Activated CD8-positive, alpha-beta memory T cell treated with anti-CD3 and anti-CD28 coated beads, Interleukin-2, amount 50 U/mL, for 48 hours (primary cell): ENCODE measurements at places on chromosomes 13 and 19.

GRCh38 chr19:1090731-1091543 is 4.2 kb downstream of the POLR2E start:
- DNase-seq = no peak

GRCh38 chr19:56942756-56943155 is 102.2 kb upstream of the PEG3 start:
- no peak for DNase-seq

GRCh38 chr13:88022431-88023208 is 351.4 kb downstream of the SLITRK5 start:
- DNase-seq = no peak

GRCh38 chr13:92591117-92591516 is 635.5 kb upstream of the GPC6 start:
- no peak for DNase-seq

- no peak for DNase-seq
Observed at GRCh38 chr13:109983447-109983846, 197.1 kb upstream of the IRS2 start.

GRCh38 chr13:47455626-47456025 is 545.4 kb downstream of the SUCLA2 start:
- DNase-seq = no peak

DNA sequence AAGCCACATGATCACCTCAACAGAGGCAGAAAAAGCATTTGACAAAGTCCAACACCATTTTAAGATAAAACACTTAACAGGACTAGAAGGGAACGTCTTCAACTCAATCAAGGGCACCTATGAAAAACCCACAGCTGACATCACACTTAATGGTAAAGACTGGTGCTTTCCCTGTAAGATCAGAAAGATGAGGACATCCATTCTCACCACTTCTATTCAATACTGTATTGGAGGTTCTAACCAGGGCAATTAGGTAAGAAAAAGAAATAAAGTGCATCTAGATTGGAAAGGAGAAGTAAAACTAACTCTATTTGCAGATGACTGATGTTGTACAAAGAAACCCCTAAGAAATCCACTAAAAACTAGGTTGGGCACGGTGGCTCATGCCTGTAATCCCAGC is 11.2 kb upstream of the AKAP8 start:
- DNase-seq = no peak

- no peak for DNase-seq
Observed at GRCh38 chr19:14150770-14151661, 14.6 kb upstream of the ASF1B start.

DNA sequence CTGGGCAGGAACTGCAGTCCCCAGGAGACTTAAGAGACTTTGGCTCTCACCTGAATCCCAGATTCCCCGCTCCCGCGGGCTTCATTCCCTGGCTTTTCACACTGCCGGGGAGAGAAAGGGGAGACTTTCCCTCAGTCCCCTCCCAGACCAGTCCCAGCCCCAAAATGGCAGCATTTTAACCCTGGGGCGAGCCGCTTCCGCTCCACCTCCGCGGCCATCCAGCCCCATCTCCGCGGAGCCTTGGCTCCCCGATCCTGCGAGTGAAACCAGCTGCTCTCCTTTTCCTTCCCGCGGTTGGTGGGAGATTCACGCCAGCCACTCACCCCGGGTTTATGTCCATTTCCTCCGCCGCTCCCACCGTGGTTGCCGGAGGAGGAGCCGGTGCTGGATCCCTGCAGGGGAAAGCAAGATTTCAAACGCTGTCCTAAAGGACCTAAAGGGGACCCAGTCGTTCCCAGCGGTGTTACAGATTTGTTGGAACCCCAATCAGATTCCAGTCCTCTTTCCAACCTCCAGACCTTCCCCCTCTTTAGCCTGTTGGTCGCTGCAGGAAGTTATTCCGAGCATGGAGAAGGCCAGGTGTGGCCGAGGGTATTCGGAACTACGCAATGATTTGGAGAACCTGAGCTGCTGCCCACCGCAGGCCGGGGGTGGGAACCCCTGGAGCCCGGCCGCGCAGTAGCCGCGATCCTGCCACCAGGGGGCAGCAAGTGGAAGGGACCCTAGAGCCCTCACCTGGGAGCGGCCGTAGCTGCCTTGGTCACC is 3.4 kb downstream of the DMKN start:
- peak; percentile 95 for DNase-seq

- peak; percentile 85 for DNase-seq
Observed at GRCh38 chr19:43780706-43781525, at the start of gene KCNN4. Gene KCNN4, minus strand, starts transcription at chr19:43780973. Its CDS starts 112 bp downstream, at chr19:43780861.

- no peak for DNase-seq
Observed at GRCh38 chr13:19157461-19157860, 24.2 kb downstream of the TUBA3C start.

DNA sequence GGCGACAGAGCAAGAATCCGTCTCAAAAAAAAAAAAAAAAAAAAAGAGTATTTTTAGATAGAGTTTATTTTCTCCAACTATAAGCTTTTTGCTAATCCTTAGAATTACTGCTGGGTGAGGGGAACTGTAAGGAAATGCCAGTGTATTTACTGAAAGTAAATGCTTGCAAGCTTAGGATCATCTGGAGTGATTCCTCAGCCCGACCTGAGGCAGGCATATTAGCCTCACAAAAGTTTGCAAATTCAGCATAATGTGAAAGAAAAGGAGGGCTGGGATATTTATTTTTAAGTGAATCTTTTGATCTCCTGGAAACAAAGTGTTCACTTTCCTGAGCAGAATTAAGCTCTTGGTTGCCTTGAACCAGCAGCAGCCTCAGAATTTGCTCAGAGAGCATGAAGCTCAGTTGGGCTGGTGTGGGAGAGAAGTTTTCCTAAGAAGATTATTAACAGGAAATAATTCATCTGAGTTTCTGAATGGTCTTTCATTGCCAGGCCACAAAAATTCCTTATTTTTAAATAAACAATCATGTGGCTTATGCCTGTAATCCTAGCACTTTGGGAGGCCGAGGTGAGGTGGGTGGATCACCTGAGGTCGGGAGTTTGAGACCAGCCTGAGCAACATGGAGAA is 24.7 kb upstream of the SPATA13 start:
- no peak for DNase-seq

DNA sequence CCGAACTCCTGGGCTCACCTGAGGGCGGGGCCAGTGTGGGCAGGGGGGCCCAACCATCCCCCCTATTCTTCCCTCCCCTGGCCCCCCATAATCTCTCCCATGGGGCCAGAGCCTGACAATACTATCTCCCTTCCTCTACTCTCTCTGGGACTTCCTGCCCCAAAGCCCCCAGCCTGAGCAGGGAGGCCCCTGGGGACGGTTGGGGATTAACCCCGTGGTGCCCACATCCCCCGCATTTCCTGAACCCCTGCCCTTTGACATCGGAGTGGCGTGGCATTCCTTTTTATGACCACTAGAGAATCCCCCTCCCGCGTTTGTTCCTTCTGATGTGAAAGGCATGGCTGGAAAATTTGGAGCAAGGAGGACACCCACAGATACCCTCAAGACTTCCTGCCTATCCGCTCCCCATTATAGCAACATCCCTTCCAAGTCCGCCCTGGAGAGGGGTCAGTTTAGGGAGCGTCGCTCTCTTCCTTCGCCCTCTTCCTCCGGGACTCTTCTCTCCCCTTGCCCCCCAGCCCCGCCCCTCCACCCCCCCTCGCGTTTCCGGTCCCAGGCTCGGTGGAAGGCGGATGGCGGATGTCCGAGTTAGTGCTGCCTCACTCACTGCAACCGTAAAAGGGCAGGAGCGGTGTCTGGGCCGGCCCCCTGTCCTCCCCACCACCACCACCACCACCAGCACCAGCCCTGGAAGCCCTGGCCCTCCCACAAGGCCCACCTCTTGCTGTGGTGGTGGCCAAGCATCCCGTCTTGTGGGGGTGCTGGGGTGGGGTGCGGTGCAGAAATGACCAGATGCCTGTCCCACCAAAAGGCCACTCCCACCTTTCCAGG is 1.8 kb downstream of the VASP start:
- DNase-seq = no peak

DNA sequence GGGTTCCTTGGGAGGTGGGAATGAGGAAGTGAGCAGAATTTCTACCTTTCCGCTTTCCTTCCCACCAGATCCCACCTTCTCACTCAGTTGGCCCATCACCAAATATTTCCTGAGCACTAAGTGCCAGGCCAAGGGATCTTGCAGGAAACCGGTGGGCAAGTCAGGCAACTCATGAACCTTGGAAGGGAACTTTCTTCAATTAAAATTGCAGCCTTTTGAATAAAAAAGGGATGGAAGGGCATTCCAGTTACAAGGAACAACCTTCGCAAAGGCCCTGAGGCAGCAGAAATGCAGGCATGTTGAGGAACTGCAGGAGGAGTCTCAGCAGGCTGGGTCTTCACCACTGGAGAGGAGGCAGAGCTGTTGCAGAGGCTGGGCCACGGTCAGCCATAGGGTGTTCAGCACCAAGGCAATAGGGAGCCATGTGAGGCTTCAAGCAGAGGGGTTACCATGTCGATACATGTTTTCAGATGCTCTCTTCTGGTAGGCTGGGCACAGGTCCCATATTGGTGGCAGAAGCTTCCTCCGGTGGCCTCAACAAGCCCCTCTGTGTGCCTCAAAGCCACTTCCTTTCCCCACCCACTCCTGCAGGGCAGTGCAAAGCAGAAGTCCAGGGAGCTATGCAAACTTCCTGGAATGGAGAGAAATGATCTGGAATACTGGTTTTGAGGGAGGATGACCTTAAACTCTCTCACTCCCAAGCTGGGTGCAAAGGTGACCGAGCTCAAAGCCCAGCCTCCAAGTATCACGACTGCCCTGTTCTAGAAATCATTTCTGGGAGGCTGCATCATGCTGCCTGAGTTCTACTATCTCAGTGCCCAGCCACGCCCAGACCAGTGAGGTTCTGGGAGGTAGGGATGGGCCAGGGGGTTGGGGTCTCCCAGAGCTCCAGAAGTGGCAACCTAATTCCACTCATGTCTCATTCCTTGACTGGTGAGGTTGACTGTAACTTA is at the start of gene FUT6:
FUT6 (minus strand) TSS at position 638 of the 953 bp plus-strand sequence. CDS start 7,135 bp downstream, outside the sequence.
- DNase-seq = no peak

GRCh38 chr13:35927567-35928021 is 203.6 kb downstream of the DCLK1 start:
- DNase-seq = no peak

DNA sequence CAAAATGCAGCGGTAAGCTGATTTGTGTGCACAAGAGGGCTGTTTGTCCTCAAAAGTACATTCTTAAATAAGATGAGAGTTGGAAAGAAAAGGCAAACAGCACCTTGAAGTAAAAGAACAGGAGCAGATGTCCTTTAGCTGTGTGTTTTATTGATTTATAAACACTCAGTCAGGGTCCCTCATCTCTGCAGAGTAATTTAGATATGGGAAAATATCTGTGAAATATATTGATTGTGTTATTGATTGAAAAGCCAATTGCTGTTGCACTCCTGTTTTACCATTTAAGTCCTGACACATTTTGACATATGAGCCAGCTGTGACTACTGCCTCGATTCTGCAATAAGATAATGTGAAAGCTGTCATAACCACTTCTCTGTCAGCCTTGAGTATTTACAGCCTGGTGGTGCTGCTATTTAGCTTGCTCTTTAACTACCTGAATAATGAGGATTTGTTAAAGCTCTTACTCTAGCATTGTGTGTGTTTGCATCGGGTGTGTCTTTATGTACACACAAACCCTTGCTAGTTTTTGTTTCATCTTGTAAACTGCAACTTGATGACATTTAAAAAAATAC is 550.1 kb downstream of the DACH1 start:
- DNase-seq = no peak

DNA sequence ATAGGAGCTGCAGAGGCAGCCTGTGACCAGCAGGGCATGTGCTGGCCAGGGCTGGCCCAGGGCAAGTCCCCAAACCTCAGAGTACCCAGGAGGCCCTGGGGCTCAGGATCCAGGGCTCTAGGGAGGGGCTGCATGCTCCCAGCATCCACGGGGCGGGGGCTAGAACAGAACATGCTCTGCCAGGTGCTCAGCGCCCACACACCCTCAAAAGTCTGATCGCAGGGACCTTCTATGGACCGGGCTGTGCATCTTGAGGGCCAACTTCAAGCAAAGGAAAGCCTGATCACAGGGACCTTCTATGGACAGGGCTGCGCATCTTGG is 33.5 kb downstream of the ELL start:
- DNase-seq = no peak

GRCh38 chr19:50723069-50723468 is at the start of gene CLEC11A:
Gene CLEC11A, plus strand, starts transcription at chr19:50723364. Its CDS starts 162 bp downstream, at chr19:50723526.
- no peak for DNase-seq

- no peak for DNase-seq
Observed at GRCh38 chr13:113666329-113666670, 719 bp upstream of the GRK1 start.

GRCh38 chr13:44574466-44574855 is 1.7 kb downstream of the TSC22D1 start:
- no peak for DNase-seq

DNA sequence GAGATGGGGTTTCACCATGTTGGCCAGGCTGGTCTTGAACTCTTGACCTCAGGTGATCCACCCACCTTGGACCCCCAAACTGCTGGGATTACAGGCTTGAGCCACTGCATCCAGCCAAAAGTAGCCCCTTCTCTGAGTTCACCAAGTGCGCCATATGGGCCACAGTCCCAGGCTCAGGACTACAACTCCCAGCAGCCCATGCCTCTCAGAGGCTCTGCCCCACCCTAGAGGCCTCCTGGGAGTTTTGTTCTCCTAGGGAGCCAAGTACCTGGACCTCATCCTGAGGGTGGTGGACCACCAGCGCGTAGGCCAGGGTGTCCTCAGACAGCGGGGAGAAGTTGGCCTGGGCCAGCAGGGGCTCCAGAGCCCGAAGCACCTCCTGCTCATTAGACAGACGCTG is 18.8 kb downstream of the TMEM143 start:
- no peak for DNase-seq

- DNase-seq = no peak
Observed at GRCh38 chr19:12843328-12843727, 5.0 kb downstream of the MAST1 start.

DNA sequence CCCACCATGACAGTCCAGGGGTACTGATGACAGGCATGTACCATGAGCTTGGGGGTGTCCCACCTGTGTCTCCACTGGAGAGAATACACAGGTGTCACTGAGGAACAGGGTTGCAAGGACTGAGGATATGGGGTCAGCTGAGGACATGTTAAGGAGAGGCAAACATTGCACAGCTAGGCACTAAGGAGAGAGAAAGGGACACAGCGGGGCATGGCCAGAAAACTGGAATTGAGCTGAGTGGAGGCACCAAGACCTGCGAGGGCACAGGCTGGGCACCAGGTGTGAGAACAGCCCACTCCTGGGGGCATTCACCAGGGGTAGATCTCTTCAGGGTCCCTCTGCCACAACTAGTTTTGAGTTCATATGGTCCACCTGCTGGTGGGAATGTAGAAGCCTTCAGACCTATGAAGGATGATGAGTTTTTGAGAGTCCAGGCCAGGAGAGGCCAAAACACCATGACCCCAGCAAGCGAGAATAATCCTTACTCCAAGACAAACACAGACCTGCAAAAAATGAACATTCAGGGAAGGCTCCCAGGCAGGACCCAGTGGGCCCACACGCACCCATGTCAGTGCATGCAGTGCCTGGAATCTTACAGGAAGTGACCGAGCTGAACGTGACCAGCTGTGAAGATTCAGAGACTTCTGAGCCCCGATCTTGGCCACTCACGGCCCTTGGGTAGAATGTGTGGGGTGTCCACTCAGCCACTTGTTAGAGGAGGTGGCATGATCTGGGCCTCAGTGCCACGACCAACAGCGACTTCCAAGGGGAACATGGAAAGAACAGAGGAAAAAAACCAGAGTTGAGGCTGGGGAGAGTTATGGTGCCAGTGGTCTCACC is 1.4 kb upstream of the ZNF584 start:
- no peak for DNase-seq
